ENCODE measurements at places on chromosomes 1 and 21. TPM values are rescaled to one million over a fixed set of nuclear protein-coding genes. Genes with fewer than 3 reads are reported as not detected.

Gene TRIM33
- total RNA-seq = 23.4 TPM

Gene GSTM5
- 2.6 TPM for total RNA-seq

Gene PDE9A
- total RNA-seq = 1.1 TPM

Gene PKP1
- total RNA-seq = 0.16 TPM

Gene MFN2
- 619 TPM for total RNA-seq

Gene C1orf167
- 2.3 TPM for total RNA-seq

Gene TMEM240
- 5.0 TPM for total RNA-seq

Gene NR5A2
- 0.89 TPM for total RNA-seq

Gene HHAT
- 2.4 TPM for total RNA-seq

Gene AADACL4
- total RNA-seq = not detected

Measured in cardiac septum (tissue), 1 donor.